Lung microvascular endothelial cell (primary cell): ENCODE measurements at places on chromosomes 6 and 20. TPM values are rescaled to one million over a fixed set of nuclear protein-coding genes. Genes with fewer than 3 reads are reported as not detected.

- DNase-seq = peak; percentile 95
These were observed 12.1 kb upstream of the HINT3 start for GRCh38 chr6:125944434-125944816.

DNA sequence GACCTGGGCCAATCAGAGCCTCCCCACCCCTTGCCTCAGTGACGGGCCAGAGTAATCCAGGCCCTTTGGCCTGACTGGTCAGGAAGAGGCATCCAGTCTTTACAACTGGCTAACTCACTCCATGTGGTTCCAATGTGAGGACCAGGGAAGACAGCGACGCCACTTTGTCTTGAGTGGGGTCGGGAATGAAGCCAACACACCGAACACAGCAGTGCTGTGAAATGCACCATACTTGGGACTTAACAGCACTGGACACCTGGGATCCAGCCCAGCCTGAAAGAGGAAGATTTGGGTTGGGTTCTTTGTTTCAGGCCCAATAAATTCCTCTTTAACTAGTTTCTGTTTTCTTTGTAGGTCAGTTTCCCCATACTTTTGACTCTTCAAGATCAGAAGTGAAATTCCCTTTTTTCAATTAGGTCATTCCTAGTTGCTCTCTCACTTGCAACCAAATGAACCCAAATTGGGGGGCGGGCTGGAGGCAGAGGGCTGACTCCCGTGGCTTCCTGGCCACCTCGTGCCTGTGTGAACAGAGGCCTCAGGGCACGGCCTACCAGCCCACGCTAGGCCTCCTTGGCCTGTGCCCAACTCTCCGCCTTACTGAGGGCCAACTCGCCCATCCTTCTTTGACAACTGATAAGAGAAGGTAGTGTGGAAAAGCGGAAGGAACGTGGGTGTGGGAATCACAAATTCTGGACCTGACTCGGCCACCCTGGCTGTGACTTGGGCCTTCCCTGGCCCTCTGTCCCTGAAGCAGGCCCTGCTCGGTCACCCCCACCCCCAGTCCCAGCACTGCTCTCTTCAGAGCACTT, 17.1 kb downstream of the SULF2 start:
- DNase-seq = peak; percentile 60

DNA sequence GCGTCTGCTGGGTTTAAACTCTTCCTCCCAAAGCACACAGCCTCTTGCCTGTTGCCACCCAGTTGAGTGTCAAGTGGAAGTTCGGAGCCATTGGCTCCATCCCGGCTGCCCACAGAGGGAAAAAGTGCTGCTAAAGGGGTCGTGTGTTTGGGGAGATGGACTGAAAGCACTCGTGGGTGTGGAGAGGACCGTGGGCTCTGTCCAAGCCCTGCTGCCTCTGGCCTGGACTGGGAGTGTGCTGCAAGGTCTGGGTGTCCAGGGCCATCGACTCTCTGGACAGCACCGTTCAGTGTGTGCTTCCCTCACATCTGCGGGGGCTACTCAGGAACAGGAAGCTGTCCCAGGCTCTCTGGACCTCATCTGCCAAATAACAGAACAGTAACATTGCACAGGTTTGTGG, 269.3 kb downstream of the DLL1 start:
- no peak for DNase-seq

GRCh38 chr6:159968295-159969203, at the start of gene IGF2R:
TSS of gene IGF2R (plus strand) at chr6:159969082. CDS start at chr6:159969247, 165 bp downstream.
- DNase-seq = peak; percentile 94

- peak; percentile 30 for DNase-seq
These were observed at the start of gene TREM1 for GRCh38 chr6:41286544-41287346. TSS of gene TREM1 (minus strand) at chr6:41286682. CDS start at chr6:41286655, 27 bp downstream.

GRCh38 chr20:32231245-32231644, 23.6 kb downstream of the POFUT1 start:
- no peak for DNase-seq

- no peak for DNase-seq
These were observed 107.4 kb downstream of the TFAP2A start for GRCh38 chr6:10307476-10307875.

- DNase-seq = no peak
These were observed 3.7 kb downstream of the MRPS18A start for GRCh38 chr6:43683708-43684455.

DNA sequence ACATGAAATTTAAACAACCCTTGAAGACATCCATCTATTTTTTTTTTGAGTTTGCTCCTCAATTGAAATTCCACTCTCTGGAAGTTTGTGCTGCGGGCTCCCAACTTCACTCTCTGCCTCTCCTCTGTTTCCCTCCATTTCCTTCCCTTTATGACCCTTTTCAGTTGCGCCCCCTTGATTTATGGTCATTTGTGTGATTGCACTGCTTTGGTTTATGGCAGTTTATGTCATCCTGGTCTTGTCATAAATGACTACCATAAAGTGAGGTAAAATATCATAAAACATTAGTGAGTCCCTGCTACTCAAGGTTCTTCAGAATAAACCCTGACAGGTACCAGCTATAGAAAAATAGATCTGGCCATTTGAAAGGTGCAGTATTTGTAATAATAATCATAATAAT, 348.3 kb upstream of the ZFP64 start:
- no peak for DNase-seq

DNA sequence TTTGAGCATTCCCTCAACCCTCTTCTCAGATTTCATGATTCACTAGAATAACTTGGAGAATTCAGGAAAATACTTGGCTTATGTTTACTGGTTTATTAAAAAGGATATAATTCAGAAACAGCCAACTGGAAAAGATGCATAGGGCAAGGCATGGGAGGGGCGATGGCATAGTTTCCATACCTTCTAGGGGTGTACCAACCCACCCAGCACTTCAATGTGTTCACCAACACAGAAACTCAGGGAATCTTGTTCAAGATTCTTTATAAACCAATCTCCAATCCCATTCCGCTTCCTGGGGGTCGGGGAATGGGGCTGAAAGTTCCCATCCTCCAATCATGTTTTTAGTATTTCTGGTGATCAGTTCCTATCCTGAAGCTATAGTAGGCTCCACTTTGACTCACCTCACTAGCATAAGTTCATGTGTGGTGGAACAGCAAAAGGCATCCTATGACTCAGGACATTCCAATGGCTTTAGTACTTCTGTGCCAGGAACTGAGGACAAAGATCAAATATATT, 164.4 kb downstream of the SIM1 start:
- DNase-seq = peak; percentile 93

DNA sequence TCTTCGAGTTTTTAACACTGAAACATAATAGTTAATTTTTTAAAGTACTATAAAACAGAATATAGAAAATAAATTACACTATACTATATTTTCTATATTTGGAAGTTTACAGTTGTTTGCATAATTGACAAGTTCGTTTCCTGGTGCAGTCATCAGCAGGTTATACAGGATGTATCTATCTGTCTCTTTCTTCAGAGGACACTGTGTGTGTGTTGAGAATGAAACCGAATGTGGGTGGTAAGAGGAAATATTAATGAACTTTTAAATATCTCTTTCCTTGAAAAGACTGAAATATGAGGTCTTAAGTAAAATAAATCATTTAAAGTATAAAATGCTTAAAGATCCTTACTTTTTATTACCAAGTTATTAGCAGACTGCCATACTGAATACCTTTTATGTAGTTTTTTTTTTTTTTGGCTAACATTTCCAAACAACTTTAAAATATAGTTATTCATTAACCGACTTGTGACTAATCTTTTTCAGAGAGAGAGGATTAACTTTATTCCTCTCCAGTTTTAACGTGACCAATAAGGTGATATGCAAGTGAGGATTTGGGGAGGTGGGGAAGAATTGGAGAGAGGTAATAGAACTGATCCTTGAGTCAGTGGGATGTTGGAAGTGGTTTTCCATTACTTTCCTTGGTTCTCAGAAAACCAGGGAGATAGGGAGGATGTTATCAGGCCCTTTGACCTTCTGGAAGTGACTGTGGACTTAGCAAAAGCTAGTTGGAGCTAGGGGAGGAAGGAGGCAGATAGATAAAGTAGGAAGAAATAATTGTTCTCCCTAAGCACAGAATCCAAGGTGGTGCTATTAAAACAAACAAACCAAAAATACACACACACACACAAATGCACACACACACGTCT, 380.0 kb upstream of the FLRT3 start:
- no peak for DNase-seq

GRCh38 chr6:132259070-132259469, 142.2 kb downstream of the MOXD1 start:
- peak; percentile 46 for DNase-seq

Gene WFDC10B
- not detected in 2 replicates for total RNA-seq

Gene DDX43
- under 0.01 and 0.79 TPM in 2 replicates for total RNA-seq

Gene COL9A1
- not detected in 2 replicates for total RNA-seq

Gene NR2E1
- not detected in 2 replicates for total RNA-seq
